ENCODE measurements at places on chromosomes 12 and 14.

GRCh38 chr12:86230516-86231146, 25.6 kb downstream of the MGAT4C start:
- no peak for DNase-seq

- DNase-seq, result no peak
Measured at GRCh38 chr14:92729634-92730358, 18.6 kb downstream of the LGMN start.

GRCh38 chr12:52494518-52494917, 1.5 kb upstream of the KRT6A start:
- DNase-seq, result no peak

DNA sequence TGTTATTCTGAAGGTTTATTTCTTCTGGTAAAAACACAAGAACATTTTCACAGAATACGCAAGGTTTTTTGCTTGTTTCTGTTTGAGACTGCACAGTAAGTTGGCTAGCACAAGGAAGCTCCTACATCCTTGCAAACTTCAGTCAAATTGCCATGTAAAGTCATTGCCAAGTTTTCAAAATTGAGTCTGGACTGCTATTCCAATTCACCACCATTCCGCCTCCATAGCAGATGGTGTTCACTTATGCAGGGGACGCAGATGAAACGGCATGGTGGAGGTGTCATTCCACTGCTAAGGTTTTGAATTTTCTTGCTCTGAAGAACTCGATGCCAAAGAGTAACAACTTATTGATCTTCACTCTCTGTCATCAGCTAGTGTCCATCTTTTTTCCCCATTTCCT, 303.9 kb upstream of the SYT1 start:
- no peak for DNase-seq

DNA sequence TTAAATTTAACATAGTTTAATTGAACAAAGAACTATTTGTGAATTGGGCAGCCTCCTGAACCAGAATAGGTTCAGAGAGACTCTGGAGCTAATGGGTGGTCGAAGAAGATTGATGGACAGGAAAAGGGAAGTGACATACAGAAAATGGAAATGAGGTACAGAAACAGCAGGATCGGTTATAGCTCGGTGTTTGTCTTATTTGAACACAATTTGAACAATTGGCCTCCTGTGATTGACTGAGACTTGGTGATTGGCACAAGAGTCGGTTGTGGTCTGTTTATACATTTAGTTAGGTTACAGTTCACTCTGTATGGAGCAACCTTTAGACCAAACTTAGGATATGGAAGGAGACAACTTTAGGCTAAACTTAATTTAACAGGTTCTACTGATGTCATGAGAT, 18.4 kb upstream of the CFL2 start:
- DNase-seq, result no peak

DNA sequence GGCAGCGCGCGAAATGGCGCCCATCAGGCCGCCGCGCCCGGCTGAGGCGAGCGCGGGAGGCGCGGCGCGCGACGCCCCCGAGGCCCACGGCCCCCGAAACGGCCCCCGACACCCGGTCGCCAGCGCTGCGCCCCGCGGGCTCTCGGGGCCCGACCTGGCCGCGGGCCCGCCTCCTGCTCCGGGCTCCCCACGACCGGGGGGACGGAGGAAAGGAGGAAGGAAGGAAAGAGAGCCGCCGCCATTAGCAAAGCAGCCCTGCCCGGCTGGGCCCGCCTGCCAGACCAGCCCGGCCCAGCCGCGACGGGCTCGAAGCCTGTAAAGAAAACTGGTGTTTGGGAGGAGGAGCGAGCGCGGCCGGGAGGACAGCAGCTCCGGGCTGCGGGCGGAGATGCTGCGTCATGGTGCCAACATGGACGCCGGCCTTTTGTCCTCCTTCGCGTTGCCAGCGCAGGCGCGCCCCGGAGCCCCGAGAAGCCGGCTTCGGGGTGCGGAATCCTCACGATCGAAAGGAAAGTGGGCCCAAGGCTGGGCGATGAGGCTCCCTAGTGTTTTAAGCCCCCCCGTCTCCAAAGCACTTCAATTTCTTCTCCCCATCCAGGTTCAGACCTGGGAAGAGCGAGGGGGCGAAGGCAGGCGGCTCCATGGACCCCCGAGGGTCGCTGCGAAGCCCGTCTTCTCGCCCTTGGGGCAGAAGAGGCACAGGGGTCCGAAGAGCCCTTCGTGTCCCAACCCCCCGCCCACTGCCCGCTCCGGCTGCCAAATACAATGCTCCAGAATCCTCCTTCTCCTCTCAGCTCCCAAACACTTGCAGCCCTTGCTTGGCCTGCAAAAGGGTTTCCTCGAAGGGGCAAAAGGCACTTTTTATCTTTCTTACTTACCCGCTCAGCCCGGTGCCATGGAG, 2.9 kb upstream of the SETD1B start:
- DNase-seq, result no peak

GRCh38 chr12:109222496-109222895, 86.6 kb downstream of the FOXN4 start:
- DNase-seq, result no peak

DNA sequence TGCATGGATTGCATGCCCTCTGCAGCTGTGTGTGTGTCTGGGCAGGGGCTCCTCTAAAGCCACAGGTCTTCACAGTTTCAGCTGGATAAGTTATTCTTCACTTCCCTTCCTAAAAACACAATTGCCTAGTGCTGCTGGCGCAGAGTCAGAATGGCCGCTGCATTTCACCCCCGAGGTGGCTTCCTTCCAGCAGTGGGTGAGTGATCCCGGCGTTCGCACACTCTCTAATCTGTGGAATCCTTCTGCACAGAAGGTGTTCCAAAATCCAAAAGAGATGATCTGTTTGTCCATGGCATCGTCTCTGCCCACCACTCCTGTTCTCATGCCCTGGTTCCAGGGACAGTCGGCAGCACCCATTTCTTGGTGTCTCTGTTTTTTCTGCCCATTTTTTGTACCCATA, 340.7 kb downstream of the DPF3 start:
- DNase-seq, result no peak

GRCh38 chr14:97544571-97544970, 747.4 kb downstream of the VRK1 start:
- DNase-seq, result no peak

- peak; percentile 3 for DNase-seq
Measured at GRCh38 chr14:51294951-51295525, 55.0 kb downstream of the TMX1 start.

DNA sequence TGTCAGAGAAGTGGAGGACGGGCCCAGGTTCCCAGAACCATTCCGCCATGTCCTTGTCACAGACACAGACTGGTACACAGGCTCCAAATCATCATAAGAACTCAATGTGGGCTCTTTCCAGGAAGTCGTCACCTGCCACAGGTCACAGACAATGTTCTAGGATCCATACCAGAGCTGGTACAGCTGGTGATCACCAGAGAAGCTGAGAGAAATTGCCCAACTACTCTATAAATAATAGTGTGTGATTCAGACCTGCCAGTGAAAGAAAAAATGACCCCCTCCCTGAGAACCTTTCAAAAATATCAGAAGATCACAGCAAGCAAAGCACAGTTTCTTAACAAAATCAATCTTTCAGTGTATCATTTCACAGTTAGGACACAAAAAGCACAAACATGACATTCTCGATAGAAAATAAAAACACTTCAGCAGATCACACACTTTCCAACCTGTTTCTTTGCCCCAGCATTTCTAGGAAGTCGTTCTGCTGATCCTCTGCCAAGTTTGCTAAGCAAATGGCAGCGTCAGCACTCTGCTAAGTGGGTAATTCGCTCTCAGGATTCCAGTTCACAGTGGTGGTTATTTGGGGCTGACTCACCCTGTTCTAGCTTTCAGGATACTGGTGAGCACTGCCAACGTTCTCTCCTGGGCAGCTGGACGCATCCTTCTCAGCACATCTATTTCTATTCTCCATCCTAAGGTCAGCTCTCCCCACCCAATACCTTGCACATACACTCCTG, 223.3 kb upstream of the SFSWAP start:
- DNase-seq, result no peak

- DNase-seq, result no peak
Measured at GRCh38 chr12:25825446-25825845, 133.0 kb upstream of the RASSF8 start.

DNA sequence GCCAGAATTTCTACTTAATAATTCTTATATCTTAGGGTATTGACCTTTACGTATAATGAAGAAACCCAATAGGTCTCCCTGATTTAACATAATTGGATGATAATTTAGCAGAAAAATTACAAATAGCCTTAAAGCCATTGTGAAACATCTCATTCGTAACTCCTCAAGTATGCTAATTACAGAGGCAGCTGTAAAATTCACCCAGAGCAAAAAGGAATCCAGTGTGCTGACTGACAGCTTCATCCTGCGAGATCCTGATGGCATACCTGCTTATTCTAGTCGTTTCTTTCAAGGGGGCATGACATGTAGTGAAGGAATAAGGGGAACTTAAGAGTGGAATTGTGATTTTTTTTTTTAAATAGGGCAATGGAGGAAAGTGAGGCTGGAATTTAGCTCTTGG, 291.5 kb downstream of the FUT8 start:
- DNase-seq, result no peak

GRCh38 chr12:132803125-132803524, 25.5 kb downstream of the GOLGA3 start:
- no peak for DNase-seq

DNA sequence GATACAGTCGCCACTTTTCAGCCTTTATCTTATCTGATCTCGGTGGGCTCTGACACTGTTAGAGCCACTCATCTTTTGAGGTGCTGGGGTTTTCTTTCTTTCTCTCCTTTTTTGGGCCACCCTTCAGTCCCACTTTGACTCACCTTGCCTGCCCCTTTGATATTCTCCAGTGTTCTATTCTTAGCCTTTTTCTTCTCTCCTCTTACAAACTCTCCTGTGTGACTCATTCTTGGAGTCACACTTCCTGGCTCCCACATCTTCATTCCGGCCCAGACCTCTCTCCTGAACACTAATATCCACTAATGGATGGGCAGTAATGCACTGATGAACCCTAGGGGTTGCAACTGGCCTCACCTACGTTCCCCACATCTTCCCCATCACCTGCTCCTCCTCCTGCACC, 2.2 kb upstream of the DCD start:
- DNase-seq, result no peak

GRCh38 chr12:50672158-50672557, 91.7 kb upstream of the ATF1 start:
- DNase-seq, result no peak

DNA sequence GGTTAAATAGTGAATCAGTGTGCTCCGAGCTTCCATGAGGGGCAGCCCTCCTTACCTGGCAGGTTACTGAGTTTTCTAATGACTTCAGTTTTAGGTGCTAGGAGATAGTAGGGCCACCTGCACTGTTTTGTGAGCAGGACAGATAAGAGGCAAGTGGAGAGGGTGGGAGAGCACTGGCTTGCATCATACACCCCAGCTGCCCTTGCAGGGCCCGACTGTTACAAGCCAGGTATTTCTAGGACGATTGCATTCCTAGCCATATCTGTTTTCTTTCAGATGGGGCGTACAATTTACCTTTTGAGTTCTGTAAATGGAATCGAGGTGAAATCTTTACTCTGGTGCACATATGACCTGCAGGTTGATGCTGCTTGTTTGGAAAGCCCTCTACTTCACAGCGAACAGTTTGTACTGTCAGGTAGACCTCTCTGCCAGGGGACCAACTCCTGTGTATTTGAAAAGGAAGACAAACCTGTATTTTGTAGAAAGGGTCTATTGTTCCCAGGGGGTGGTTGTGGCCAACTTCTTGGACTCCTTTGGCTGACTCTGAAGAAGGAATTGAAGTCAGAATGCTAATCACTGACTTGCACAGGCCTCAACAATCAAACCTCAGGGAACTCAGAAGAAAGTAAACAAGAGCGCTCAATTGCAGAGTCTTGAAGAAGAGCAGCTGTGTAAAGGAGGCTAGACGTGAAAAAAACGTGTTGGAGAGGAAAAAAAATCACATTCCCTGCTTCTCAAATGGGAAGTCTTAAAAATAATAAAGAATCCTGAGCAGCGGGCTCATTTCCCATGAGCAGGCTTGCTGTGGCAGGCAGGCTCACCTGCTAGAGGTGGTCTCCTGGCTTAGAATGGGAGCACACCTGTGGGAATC, 57.3 kb downstream of the ETV6 start:
- no peak for DNase-seq

- DNase-seq, result no peak
Measured at GRCh38 chr14:49770212-49770817, 2.4 kb downstream of the KLHDC2 start.

All from GM12891 (cell line).